RPMI7951 (cell line): ENCODE measurements at places on chromosomes 5 and 9.

GRCh38 chr5:37844009-37844408, 4.2 kb upstream of the GDNF start:
- DNase-seq = no peak

GRCh38 chr5:73862796-73863195, 236.8 kb downstream of the ARHGEF28 start:
- DNase-seq = no peak

DNA sequence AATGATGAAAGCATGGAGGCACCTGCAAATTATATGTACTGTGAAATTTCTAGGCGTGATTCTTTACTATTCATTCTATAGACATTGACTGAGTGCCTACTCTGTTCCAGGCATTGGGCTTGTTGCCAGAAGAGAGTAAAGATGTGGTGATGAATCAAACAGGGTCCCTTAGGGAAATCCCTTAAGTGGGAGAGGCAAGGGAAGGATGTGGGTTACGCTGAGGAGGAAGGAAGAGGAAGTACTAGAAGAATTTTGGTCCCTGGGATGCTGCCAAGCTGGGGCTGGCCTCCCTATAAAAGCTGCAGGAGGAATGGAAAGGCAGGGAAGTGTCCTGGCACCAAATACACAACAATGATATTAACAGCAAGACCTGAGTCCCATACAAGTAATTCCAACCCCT, 76.7 kb upstream of the SPOCK1 start:
- peak; percentile 84 for DNase-seq

DNA sequence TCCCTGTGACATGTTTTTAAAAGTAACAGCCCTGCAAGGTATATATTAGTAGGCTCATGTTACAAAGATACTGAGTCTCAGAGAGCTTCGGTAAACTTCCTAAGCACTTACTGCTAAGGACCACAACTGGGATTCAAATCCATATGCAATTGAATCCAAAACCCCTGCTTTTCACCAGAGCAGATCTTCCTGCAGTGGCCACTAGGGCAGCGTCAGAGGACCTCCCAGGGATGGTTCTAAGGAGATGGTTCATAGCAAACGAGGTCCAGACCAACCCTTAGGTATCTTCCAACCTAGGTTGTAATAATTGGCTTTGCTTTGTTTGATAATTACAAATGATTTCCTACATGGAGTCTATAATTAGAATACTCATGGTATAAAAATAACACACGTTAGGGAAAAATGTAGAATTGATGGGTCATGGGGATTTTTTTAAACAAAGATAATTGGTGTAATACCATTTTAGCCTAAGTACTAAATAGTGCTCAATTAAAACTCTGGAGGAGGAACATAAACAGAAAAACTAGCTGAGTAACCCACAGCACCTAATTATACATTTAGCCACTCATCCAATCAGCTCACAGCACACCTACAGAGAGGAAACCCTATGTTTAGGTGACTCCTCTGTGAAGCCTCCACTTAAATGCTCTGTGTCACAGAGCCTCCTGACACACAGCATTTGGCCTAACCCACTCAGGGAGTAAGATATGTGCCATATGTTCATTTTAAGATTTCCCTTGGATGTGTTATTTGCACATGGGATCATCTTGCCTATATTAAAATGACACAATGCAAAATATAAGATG, 10.0 kb upstream of the CAST start:
- no peak for DNase-seq

DNA sequence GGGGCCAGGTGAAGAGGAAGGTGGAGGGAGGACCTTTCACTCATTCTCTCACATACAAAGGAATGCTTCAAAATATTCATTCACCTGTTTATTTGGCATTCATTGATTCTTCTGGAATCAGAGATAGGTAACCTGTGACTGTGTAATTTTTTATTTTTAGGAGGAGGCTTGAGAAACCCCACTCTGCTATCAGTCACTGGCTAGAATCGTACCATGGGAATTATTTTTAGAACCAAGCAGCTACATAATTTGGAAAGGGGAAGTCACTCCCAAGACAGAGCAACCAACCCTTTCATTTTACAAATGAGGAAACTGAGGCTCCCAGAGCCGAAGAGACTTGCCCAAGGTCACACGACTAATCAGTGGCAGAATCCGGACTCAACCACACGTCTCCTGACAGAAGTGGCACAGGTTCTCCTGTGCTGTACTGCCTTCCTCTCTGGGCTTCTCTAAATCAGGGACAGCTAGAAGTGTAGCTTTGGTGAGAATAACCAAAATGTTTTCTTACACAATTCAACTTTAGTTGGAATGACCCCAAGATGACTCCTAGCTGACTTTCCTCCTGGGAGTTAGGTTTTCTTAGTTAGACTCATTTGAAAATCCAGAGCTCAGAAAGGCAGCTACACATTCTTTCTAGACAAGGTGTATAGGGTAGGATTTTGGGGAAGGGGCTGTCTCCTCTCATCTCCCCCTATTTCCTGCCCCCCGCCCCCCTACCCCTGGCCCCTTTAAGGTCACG, 264.3 kb upstream of the PANK3 start:
- DNase-seq = no peak

- peak; percentile 28 for DNase-seq
Observed at GRCh38 chr5:79284846-79285245, 48.9 kb downstream of the JMY start.

GRCh38 chr9:72263572-72263971, 101.4 kb downstream of the ZFAND5 start:
- no peak for DNase-seq

DNA sequence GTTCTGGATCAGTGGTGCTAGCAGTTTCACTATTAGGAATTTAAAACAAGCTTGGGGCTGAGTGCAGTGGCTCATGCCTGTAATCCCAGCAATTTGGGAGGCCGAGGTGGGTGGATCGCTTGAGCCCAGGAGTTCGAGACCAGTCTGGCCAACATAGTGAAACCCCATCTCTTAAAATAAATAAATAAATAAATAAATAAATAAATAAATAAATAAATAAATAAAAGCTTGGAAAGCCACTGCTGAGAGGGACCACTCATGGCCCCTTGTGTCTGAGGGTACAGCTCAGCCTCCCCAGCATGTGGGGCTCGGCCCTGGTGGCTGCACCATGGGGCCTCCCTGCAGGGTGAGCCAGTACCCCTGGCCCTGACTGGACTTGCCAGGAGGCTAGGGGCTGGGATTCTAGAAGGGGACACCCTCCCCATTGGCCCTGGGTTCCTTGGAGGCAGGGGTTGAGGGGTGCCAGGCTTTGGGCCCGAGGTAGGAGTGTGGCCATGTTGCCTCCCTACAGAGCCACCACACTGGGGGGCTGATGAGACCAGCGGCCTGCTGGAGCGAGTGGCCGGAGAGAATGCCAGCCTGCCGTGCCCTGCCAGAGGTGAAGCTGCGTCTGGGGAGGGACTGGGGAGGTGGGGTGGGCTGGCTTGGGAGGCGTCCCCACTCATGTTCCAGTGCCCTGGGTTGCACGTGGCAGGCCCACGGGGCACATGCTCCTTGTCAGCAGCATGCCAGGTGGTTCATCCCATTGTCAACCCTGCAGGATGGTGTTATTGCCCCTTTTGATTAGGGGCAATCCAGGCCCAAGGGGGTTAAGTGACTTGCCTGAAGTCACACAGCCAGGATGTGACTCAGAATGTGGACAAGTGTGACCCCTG, 76.5 kb downstream of the HMCN2 start:
- DNase-seq = no peak

DNA sequence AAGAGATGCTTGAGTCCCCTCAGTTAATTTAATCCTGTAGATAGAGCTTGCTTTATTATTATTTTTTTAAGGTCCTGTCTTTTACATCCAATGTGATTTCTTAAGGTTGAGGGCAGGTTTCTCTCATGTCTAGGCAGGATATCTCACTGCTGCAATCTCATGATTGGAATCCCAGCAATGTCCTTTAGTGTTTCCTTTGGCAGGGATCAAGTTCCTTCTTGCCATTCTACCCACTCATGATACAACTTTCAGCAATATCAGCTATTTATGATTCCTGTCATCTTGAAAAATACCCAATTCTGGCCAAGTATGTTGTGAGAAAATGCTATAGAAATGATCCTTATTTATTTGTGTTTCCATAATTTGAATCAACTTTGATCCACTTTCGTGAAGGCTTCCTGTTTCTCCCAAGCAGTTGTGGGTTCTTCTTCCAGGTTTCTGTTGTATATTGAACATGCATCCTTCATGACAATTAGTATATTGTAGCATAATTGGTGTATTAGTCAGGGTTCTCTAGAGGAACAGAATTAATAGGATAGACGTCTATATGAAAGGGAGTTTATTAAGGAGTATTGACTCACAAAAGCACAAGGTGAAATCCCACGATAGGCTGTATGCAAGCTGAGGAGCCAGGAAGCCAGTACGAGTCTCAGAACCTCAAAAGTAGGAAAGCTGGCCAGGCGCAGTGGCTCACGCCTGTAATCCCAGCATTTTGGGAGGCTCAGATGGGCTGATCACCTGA, 18.4 kb upstream of the VPS13A start:
- no peak for DNase-seq

DNA sequence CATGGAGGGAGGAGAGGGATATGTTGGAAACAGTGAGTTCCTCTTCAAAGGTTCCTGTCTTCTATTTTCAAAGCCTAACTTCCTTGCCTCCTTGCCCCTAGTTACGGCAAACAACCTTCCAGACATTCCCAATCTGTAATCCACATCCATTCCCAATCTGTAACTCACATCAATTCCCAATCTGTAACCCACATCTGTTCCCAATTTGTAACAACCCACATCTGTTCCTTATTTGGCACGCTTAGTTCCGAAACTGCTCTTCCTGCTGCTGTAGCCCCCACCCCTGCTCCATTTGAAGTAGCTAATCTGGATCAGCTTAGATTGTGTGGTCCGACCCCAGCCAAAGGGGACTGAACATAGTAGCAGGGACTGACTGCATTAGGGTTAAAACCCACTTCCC, 23.9 kb upstream of the IDNK start:
- peak; percentile 22 for DNase-seq

- peak; percentile 34 for DNase-seq
Observed at GRCh38 chr5:44868541-44868940, 59.8 kb downstream of the MRPS30 start.

DNA sequence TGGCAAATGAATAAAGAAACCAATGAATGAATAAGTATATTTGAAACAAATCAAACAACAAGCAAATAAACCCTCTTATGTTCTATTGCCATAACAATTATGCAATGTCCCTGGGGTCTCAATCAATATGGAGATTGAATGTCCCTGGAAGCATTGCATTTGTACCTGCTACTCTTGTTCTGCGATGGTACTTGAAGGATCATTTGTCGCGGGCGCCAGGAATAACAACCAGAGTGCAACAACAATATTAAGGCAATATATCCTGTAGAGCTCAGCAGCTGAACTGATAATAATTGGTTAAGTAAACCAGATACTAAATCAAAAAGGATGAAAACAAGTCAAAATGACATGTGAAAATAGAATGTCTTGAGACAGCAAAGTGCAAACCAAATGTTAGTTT, 1001.9 kb upstream of the NUDT12 start:
- DNase-seq = no peak

DNA sequence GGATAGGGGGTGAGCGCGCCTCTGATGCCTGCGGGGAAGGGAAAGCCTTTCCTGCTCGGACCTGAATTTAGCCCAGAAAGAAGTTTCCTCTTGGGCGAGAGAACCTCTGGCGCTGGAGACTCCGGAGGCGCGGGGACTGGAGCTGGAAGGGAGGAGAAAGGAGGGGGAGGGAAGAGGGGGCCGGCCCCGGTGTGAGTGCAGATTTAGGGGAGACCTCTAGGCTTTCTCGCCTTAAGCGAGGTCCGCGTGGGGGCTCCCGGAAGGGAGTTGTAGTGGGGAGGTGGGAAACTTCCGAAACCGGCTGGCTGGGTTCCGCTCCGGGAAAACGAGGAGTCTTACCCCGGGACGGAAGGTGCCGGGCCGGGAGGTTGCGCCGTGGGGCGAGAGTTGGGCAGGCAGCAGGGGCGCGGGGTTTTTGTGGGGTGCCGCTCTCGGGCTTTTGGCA, 1.3 kb downstream of the PCSK5 start:
- no peak for DNase-seq

- DNase-seq = no peak
Observed at GRCh38 chr5:39539470-39539869, 114.7 kb upstream of the DAB2 start.

- no peak for DNase-seq
Observed at GRCh38 chr9:137749511-137749910, 128.1 kb upstream of the CACNA1B start.

DNA sequence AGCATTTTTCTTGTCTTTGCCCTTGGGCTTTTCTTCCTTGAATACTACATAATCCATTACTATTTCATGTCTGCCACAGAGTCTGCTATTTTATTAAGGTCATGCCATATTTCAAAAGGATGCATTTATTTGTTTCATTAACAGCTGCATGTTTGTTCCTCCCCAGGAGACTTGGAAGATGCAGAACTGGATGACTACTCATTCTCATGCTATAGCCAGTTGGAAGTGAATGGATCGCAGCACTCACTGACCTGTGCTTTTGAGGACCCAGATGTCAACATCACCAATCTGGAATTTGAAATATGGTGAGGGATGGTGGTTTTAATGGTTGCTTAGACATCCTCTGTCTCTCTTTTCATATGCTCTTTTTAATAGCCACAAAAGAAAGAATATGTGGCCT, 4.0 kb downstream of the IL7R start:
- peak; percentile 46 for DNase-seq

DNA sequence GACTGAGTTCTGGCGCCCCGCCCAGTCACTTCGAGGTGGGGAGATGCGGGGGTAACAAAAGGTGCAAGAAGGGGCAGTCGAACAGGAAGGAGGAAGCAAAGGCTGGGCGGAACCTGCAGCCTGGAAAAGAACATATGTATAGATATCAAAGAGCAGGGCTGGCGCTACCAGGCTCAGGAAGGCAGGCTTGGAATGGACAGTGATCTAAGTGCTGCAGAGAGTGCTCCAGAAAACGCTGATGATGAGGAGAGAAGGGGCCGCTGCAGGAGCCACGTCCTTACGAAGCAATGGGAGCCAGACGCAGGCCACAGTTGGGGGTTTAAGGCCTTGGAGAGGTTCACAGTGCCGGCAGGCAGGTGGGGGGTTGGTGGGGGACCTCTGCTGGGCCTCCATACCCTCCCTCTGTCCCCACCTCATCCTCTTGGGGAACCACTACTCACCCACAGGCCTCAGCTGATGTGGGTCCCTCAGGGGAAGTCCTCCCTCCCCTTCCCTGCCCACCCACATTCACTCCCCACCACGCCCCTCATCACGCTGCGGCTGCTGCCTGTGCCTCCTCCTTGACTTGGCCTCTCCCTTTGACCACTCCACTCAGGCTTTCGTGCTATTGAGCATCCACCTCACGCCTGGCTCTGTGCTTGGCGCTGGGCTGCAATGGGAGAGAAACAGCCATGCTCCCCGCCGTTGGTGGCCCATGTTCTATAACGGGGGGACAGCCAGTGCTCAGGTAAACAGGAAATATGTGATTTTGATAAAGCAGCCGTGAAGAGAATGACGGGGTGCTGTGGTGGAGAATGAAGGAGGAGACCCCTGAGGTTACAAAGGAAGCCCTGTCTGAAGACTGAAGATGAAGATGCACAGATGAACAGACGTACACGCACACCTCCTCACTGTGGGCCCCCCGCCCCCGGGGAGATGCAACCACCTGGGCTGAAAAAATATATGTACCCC, 40.5 kb upstream of the RPL26L1 start:
- DNase-seq = no peak
